Substantia nigra (tissue), 51 donors: ENCODE measurements at places on chromosomes 3 and 15.

DNA sequence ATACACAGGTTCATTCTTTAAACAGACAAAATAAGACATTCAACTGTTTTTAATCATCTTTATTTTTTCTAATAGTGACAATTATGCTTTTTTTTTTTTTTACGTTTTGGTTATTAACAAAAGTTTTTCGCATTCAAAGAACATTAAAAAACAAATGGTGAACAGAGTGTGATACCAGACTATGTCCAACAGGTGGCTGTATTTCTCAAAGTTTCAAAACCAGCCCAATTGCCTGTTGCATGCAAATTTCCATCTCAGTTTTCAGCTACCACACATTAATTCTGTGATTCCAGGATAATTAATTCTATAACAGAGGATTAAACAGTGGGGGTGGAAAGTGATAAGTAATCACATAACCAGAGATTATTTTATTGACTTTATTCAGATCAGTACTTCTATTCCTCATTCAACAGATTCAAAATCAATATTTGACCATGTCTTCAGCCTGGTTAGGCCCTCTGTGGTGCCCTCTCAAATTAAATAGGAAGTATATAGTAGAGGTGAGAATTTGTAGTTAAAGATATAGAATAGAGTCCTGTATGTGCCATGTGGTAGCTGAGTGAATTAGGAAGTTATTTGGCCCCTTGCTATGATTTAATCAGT lies 122.2 kb upstream of the DCBLD2 start:
- no peak for DNase-seq

DNA sequence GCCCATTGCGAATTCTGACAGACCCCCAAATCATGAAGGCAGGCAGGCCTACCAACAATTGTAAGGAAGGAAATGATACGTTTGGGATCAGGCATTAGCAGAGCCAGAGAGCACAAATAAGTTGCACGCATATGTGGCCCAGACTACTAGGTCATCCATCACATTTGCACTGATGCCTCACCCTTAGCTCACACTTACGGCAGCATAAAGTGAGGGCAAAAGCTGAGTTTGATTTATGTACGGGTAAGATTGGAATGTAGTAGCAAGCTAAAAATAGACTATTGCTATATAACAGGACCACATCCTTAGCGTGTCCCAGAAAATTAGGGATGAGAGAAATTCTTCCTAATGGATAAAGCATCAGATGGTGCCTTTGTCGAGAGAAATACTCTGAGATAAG lies 58.6 kb downstream of the QTRT2 start:
- no peak for DNase-seq

DNA sequence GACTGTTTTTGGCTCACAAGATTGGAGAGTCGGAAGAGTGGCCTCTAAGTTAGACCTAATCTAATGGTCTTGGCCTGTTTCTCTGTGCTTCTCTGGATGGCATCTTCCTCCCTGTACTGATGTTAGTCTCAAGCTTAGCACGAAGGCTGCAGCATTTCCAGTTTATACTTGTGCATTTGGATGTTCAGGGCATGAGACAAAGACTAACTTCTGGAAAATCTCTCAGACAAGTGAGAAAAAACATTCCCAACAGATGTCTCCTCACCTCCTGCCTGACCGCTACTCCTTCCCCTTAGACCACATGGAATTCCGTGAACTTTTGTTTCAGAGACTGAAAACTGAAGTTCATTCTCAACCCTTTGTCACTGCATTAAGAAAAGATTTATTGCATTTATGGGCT lies 410.8 kb upstream of the MCTP2 start:
- no peak for DNase-seq

- DNase-seq = no peak
Measured at GRCh38 chr15:67134067-67134838, 68.9 kb downstream of the SMAD3 start.

DNA sequence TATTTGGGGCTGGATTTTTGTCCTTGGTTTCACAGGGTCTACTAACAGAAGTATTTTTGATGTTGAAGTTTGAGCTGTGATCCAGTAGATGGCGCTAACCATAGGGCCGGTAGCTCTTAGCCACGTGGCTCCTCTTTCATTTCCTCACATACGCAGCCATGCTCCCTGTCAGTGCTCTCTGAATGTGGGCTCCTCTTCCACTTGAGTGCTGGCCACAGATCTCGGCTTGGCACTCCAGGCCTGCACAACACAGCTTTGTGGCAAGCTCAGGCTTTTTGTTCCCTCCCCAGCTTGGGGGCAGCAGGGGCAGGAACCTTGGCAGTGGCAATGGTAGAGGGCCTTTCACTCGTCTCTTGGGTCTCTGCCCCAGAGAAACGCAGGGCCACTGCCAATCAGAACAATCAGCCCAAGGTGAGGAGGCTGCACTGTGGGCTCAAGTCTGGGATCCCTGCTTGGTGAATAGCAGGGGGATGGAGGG lies 18.6 kb upstream of the DNAAF4 start:
- no peak for DNase-seq

- DNase-seq = no peak
Measured at GRCh38 chr3:94301366-94301765, 238.5 kb downstream of the NSUN3 start.

- DNase-seq = no peak
Measured at GRCh38 chr15:73324496-73325170, 44.1 kb downstream of the HCN4 start.

DNA sequence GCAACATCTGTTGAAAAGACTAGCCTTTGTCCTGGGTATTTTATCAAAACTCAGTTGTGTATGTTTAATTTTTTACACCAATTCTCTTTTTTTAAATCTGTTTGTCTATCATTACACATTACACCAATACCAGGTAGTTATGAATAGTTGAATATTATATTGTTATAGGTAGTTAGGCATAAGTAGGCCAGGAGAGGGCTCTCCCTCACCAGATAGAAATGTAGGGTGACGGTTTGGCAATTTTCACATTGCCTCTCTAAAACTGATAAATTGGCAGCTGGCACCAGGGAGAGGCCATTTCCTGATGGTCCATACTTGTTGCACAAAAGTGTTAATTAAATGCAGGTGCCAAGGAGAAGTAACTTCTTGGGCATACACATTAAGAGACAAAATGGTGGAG lies 483.1 kb upstream of the EPHA6 start:
- no peak for DNase-seq

DNA sequence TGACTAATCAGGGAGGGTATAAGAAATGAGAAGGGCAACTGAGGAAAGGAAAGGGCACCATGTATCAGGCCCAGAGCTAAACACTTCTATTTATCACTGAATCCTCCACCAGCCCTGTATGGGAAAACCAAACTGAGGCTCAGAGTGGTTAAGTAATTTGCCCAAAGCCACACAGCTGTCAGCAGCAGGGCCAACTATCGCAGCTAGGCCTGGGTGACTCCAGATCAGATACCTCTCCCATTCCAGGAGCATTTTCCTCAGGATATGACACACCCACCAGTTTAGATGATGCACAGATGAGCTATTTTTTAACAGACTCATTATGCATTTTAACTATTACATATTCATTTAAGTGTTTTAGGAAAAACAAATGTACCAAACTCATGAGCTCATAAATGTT lies 14.5 kb downstream of the NUP210 start:
- DNase-seq = no peak

DNA sequence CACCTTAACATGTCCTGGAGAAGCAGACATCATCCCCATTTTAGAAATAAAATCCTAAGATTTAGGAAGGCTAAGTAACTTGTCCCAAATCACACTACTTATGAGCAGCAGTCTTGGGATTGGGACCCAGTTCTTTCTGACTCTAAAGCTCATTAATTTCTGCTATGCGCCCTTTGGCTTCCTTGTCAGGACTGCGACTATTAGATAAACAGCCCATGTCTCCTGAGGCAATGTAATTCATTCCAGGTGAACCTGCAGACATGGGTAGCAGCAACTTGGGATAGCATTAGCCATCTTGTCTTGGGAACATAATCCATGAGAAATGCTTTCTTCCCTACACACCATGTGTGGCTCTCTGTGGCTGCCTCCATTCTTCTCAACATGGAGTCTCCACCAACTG lies 32.3 kb upstream of the FBN1 start:
- DNase-seq = no peak

GRCh38 chr3:9137676-9138075 lies 111.8 kb downstream of the SRGAP3 start:
- DNase-seq = no peak

DNA sequence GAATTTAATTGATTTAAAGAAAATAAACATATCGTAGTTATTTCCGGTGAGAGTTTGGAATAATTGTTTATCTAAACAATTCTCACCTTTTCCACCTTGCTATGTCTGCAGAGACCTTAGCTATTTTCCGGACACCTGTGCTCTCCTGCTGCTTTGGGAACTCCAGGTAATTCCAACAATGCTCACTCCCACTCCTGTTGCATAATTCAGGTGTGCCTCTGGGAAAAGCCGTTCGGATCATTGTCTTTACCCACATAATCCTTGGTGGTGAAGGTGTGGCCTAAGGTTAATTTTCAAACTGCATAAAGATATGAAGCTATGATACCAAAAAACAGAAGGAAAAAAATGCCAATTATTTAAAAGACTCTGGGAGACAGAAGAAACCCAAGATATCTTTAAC lies 59.4 kb downstream of the LDHAL6B start:
- DNase-seq = no peak

DNA sequence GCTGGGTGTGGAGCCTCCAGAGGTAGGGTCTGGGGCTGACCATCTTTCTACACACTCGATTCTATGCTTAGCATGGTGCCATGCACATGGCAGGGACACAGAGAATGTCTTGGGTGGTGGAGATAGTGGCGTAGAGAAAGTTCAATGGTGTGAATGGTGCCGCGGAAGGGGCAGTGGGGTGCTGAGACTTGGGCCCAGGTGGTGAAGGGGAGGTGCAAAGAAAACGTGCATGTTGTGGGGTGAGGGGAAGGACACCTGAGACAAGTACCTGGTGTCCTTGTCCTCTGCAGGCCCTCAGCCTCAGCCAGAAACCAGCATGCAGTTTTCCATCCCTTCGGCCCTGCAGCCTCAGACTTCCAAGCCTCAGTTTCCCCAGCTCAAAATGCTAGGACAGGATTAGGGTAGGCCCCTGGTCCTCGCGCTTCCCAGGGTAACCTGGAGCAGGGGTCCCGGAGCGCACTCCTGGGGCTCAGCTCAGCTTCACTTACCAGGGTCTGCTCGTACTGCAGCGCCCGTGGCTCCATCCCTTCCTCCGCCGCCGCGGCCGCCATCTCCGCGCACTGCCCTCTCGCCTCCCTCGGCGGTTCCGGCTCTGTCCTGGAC lies 375 bp downstream of the CLCN2 start:
- DNase-seq = no peak

GRCh38 chr3:170256597-170256996 lies 34.4 kb downstream of the PRKCI start:
- DNase-seq = no peak

- no peak for DNase-seq
Measured at GRCh38 chr3:23856286-23856685, 50.5 kb downstream of the UBE2E1 start.

GRCh38 chr3:9398700-9399336 lies 1.4 kb downstream of the SETD5 start:
- no peak for DNase-seq

DNA sequence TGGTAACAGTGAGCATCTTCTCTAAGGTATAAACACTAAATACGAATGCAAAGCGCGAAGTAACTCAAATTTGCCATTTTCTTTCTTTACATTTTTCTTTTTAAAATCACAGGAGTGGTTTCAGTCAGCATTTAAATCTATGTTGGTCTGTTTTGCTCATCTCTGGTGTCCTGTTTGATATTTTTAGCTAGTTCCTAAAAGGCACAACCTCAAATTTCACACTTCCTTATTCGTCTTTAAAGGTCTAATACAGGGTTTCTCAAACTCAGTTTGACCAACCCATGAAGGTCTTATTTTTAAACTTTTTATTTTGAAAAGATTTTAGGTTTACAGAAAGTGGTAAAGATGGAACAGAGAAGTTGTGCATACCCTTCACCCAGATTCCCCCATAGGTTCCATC lies 201.1 kb downstream of the MAGI1 start:
- DNase-seq = no peak

- DNase-seq = no peak
Measured at GRCh38 chr15:79773128-79773527, 123.7 kb downstream of the MTHFS start.

DNA sequence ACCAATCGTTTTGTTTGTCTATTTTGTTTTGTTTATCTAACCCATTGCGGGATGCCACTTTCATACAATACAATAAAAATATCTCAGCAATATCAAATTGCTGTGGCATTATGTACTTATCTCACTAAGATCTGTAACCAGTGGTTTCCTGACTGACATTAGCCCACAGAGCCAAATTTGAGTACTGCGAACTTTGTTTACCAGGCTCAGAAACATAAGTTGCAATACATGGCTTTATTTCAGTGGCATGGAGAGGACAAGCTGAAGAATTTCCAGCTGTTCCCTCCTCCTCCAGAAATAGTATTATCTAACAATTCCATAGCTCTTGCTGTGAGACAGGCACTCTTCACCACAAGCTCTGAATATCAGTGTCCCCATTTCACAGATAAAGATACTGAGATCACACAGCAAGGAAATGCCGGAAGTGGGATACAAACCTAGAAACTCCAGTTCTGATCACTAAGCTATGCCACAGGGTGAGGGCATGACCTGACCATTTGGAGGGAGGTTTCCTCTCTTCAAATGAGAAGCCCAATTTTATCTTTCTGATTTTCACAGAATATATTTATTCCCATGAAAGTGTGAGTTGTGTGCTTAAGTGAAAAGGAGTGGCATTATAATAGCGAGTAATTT lies 469.9 kb upstream of the CBLB start:
- DNase-seq = no peak

DNA sequence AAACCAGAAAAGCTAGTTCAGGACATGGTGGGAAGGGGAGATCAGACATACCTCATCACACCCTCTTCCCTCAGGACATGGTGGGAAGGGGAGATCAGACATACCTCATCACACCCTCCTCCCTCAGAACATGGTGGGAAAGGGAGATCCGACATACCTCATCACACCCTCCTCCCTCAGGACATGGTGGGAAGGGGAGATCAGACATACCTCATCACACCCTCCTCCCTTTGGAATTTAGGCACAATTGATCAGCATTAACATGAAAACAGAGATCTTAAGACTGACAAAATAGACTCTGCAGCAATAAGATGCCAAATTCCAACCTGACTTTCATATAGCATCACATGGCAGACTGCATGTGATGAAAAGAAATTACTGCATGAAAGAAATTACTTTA lies 412.7 kb upstream of the ZNF717 start:
- no peak for DNase-seq

GRCh38 chr3:69970827-69971226 lies 28.7 kb upstream of the SAMMSON start:
- DNase-seq = no peak
